SK-N-SH (cell line): ENCODE measurements at places on chromosomes 12 and 14. TPM values are rescaled to one million over a fixed set of nuclear protein-coding genes. Genes with fewer than 3 reads are reported as not detected.

- DNase-seq: no peak
Measured at GRCh38 chr12:102232446-102232845, 34.8 kb upstream of the PMCH start.

GRCh38 chr14:68449561-68450181 lies 343.2 kb downstream of the ZFP36L1 start:
- DNase-seq: no peak

GRCh38 chr14:55752580-55753390 lies 172.8 kb downstream of the KTN1 start:
- no peak for DNase-seq

GRCh38 chr12:91556909-91557308 lies 374.3 kb upstream of the DCN start:
- DNase-seq: no peak

DNA sequence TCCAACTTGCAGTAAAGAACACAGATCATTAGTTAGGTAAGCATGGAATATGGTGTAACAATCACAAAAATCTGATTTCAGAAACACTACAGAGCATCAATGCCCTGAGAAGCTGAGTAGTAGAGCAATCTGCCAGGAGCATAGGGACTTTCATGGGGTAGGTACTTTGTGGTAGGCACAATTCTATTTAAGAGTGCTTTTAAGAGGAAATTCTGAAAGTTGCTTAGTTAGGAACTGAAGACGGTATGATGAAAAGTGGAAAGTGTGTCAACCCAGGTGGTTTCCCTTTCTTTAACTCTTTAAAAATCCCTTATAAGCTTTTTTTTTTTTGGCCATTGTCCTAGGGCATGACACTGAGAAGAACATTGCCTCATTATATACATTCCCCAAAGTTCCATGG lies 535.7 kb upstream of the FBXO33 start:
- no peak for DNase-seq

DNA sequence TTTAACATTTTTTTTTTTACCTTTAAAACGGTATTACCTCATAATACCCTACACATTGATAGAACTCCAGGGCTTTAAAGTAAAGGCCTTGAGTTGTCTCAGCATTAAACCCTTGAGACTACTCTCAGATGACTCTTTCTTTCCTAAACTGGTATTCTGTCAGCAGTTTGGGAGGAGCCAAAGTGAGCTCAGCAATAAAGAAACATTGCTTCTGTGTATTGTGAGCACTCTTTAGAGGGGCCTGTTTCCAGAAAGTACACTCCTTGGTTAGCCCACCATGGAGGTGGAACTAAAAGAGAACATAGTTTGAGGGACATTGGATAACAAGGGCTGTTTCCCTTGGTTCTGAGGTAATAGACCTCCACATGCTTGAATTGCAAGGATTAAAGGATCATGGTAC lies 20.4 kb downstream of the MAP3K12 start:
- DNase-seq: no peak

GPR84 gene
- polyA plus RNA-seq: 0.03 TPM in 1 of 2 replicates, not detected in the other

KRT71 gene
- not detected in 2 replicates for polyA plus RNA-seq

DHRS2 gene
- 1.1 and 1.2 TPM in 2 replicates for polyA plus RNA-seq

KDM5A gene
- polyA plus RNA-seq: 6.2 and 8.9 TPM in 2 replicates
